C1 segment of cervical spinal cord (tissue), 14 donors: ENCODE measurements at places on chromosomes 3 and 15.
A peak's percentile ranks its signal among the peaks of the same experiment; 100 is the strongest.

DNA sequence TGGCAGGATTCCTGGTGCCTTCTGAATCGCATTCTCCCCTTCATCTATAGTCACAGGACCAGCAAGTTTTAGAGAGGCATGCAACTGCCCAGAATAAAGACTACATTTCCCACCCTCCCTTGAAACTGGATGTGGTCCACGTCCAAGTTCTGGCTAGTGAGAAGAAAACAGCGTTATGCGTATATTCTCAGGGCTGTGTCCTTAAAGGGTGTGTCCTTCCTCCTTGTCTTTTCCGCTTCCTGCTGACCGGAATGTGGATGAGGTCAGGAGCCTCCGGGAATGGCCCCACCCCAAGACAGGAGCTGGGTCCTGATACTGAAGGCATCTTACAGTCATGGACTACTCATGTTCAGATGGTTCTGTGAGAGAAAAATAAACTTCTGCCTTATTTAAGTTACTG, 20.2 kb downstream of the CHST2 start:
- DNase-seq = no peak

DNA sequence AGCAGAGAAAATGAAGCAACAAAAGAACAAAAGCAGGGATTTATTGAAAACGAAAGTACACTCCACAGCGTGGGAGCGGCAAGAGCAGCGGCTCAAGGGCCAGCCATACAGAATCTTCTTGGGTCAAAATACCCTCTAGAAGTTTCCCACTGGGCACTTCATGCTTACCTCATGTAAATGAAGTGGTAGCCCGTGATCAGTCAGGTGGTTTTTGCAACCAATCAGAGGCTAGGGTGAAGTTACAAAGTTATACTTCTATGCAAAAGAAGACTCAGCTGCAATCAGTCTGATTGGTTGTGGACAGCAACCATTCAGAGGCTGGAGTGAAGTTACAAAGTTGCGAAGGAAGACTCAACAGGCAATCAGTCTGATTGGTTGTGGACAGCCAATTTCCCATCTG, 37.8 kb upstream of the TRH start:
- DNase-seq = peak; percentile 37

DNA sequence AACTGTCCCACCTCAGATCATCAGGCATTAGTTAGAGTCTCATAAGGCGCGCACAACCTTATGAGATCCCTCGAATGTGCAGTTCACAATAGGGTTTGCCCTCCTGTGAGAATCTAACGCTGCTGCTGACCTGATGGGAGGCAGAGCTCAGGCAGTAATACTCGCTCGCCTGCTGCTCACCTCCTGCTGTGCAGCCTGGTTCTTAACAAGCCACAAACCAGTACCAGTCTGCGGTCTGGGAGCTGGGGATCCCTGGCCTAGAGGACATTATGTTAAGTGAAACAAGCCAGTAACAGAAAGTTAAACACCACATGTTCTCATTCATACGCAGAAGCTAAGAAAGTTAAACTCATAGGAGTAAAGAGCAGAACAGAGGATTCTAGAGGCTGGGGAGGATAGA, 47.0 kb downstream of the MAP3K13 start:
- no peak for DNase-seq

- DNase-seq = no peak
Observed at GRCh38 chr15:75050283-75050682, 26.9 kb downstream of the PPCDC start.

GRCh38 chr3:48678056-48678455, 7.7 kb downstream of the NCKIPSD start:
- DNase-seq = no peak

- peak; percentile 72 for DNase-seq
Observed at GRCh38 chr3:125051715-125052581, 3.8 kb downstream of the HEG1 start.

DNA sequence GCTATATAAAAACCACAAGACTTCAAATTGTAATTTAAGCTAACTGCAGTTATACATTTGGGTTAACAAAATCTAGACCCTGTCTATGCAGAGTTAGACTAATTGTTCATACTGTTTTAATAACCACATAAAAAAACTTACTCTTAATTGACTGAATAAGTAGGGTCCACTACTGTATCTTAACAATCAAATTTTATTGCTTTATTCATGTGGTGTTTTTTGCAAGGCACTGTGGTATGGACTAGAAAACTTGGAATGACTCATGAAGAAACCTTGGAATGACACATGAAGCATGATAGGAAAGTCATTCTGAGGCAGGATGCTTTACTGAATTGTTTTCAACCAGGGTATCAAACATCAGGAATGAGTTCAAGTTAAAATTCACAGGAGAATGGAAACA, 2.3 kb downstream of the SERP1 start:
- DNase-seq = no peak

GRCh38 chr3:9399746-9400145, 2.3 kb downstream of the SETD5 start:
- DNase-seq = peak; percentile 5

DNA sequence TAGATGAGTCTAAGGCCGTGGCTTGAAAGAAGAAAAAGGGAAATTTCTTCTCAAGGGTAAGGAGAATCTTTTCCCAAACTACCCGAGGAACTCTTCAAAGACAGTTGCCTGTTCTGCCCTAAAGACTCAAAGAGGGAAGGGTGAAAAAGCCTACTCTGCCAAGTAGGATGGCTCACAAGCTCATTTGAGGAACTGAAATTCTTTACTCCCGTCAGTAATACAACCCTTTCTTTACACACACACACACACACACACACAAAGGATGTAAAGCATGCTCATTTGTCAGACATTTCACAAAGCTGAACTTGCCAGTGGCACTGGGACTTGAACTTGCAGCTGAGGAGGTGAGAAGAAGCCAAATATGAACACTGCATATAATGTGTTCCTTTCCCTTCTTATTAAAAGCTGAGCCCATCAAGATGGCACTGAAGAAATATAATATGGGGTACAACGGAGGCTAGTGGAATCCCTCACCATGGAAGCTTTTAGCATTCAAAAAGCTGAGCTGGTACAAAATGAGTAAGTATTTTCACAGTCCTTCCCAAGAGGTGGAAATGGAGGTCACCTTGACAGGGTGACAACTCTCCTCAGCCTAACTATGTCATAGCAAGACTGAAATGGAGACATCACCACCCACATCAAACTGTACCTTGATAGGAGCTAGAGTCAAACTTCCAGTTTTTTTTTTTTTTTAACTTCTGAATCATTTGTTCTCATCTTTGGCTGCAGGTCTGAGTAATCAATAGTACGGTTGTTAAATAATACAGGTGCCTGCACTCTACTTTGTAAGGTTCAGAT, 57.6 kb downstream of the TAFA4 start:
- no peak for DNase-seq

DNA sequence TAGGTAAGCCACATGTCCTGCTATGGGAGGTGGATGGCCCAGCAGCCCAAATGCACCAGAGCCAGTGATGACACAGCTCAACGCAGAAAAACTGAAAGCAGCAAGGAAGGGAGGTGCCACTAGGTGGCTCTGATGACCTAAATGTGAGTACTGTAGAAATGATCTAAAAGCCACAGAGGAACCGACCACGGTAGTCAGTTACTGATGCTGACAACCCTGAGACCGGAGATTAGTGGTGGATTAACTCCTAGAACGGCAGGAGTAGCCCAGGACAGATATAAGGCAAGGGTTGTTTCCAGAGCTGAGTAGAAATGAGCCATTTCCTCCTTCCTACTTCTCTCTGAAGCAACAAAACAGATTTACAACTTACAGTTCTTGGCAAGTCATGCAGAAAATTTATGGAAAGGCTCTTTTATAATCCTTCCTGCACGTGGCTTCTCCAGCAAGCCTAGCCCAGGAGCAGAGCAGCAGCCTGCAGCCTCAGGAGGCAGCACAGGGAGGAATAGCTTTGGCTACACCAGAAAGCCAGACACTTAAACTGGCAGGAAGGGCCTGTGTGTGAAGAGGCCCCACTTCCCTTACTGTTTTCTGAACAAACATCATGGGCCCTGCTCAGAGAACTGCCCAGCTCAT, 13.1 kb downstream of the FBXL22 start:
- DNase-seq = no peak

DNA sequence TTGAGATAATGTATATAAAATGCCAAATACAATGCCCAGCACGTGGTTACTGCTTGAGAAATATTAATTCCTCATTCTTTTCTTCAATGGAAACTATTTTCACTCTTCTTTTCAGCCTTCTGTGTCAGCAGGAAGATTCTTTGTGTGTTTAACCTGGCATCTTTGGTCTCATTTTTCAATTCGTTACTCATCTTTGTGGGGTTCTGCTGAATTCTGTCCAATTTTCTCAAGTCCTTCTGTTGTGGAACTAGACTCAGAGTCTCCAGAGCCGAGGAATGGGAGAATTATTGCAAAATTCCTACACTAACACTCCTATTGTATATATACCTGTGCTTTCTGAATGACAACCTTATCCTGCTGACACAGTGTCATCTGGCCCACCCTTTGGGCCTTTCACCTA, 96.8 kb upstream of the RGMA start:
- no peak for DNase-seq

DNA sequence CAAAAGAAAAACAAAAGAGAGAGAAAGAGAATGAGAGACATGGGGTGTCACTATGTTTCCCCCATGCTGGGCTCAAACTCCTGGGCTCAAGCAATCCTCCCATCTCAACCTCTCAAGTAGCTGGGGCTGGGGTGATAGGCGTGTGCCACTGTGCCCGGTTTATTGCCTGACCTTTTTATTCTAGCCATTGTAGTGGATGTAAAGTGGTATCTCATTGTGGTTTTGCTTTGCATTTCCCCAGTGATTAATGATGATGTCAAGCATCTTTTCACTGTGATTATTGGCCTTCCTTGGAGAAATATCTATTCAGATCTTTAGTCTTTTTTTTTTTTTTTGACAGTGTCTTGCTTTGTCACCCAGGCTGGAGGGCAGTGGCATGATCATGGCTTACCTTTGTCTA, 37.7 kb upstream of the GK5 start:
- no peak for DNase-seq

DNA sequence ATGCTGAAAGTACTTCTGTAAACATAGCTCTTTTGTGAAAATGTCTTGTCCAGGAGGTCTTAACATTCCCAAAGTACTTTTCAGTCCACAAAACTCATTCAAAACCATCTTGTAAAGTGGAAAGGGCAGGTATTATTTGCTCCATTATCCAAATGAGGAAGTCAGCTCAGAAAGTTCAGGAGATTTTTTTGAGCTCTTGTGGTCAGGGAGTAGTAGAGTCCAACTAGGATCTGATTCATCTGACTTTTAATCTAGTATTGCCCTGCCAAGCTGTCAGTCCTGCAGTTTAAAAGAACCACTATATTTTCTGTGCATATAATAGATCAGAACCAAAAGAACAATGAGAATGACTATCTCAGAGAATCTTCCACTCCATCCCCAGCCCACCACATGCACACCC, 83.5 kb downstream of the FOXB1 start:
- no peak for DNase-seq

- DNase-seq = no peak
Observed at GRCh38 chr15:88717382-88718031, 78.7 kb downstream of the ISG20 start.

DNA sequence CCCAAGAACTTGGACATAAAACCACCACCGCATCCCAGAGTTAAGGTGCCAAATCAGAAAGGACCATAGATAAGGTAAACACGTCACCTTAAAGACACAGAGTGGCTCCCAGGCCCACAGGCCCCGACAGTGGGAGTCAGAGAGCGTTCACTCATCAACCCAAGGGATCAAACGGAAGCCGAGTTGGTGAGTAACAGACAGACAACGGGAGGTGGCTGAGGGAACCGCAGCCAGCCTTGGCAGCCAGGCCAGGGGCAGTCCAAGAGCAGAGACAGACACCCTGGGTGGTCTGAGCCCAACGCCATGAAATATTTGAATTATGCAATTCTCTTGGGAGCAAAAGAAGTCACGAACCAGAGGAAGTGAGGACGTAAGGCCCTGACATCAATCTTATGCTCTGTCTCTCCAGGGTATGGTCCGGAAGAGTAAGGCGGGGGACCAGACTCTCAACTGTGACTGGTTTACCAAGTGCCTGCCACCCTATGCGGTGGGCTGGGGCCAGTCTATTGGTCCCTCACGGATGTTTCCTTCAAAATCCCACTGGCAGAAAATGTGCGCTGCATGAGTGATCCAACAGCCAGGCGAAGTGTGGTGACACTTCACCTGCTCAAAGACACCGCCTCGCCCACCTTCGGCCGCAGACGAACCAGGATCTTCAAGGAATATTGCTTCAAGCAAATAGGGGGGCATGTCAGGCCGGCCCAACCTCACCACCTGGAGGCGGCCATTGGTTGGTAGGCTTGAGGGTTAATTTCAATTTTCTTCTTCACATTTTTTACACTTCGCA, 34.3 kb downstream of the TMEM44 start:
- no peak for DNase-seq

DNA sequence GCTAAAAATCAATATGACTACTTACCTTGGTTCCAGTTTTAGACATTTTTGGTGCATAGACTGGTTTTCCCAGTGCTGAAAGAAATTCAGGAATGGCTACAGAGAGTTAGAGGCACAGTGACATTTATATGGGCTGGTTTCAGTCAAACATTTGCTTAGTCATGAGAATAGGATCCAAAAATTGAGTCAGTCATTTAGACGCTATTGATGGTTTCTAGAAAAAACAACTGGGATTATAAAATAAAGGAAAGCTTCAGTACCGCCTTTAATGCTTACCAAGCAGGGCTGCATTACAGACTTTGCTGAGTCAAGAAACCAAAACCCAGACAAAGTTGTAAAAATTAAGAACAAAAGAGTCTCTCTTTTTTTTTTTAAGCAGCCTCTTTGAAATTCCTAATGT, at the start of gene CRYGS:
Gene CRYGS, minus strand, starts transcription at position 100 of the 400 bp plus-strand sequence. Its CDS starts 54 bp downstream, at position 46.
- DNase-seq = no peak

DNA sequence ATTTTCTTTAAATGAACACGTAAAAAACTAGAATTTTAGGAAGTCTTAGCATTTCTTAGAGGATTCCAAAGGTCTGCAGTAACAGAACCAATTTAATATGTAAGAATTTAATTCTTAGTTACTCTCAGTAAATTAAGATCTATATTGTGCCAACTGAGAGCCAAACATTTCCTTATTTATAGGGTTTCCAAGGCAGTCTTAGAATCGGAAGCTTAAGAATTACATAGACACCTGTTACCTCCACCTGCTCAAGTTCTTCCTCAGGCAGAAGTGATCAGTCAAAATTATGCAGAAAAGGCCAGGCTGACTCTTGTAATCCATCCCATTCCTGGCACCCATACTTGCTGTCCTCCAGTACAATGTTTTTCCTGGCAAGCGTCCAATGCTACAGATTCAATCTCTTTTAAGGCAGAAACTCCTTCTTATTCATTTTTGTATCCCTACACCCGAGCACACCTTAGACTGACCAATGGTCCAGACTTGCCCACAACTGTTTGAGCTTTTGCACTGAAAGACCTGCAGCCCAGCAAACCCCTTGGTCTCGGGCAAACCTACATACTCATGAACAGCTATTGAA, 64.3 kb downstream of the NCEH1 start:
- DNase-seq = no peak

DNA sequence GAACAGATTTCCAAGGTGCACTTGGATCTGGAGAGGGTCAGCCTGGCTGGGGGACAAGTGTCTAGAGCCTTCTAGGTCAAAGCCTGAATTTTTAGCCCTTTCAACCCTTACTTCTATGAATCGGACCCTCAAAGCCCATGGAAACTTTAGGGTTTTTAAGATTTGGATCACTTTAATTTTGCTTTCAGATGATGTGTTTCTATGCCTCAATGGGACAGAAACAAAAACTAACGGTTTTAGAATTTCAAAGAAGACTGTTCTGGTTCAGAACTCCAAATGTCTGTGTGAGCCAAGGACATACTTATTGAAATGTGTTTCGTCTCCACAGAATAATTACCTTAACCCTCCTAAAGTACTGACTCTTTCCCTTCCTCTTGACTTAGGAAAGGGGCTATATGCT, 266.7 kb downstream of the LRTM1 start:
- DNase-seq = no peak

- DNase-seq = no peak
Observed at GRCh38 chr3:23356923-23357322, 153.8 kb downstream of the UBE2E2 start.
